ENCODE measurements at places on chromosomes 6 and 20. TPM values are rescaled to one million over a fixed set of nuclear protein-coding genes. Genes with fewer than 3 reads are reported as not detected.

DNA sequence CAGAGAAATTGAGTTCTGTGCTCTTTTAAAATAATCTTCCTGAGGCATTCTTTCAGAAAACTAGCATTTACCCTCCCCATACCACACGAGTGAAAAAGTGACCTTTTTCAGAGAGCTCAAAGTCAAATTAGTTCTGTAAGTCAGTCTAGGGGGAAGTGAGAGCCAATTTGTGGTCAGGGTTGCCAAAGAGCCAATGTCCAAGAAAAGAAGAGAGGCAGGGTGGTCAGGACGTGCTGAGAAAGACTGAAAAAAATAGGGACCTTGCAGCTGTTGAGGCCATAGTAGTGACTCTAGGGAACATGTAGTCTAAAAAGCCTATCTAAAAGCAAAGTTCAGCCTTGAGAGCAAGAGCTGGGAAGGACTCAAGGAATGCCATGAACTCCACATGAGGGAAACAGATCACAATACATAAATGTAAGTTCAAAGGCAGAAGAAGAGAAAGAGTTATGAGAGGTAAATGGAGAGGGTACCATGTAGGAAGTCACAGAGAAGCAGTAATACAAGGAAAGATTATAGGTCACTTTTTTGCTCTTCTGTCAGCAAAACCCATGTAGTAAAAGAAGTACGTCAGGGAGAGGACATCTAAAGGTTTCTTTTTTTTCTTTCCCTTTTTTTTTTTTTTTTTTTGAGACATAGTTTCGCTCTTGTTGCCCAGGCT, 565.1 kb upstream of the FLRT3 start:
- no peak for DNase-seq

- DNase-seq = peak; percentile 97
Observed at GRCh38 chr6:30721198-30722024, 1.3 kb downstream of the TUBB start.

DNA sequence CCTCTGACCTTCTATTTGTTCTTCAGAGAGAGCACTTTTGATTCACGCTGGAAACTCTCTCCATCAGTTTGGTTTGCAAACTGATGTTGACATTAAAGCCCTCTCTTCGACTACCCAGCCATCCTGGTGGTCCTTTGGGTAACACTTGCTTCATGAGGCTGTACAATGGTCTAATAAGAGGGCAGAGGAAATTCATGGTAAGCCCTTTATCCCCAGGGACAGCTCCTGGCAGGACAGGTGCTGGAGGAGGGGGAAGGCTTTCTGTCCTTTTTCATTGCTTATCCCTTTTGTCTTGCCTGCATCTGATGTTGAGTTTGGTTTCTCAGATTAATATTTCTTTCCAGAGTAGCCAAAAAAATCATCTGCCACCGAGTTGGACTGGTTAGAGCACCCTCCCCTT, 52.1 kb upstream of the CD93 start:
- DNase-seq = no peak

DNA sequence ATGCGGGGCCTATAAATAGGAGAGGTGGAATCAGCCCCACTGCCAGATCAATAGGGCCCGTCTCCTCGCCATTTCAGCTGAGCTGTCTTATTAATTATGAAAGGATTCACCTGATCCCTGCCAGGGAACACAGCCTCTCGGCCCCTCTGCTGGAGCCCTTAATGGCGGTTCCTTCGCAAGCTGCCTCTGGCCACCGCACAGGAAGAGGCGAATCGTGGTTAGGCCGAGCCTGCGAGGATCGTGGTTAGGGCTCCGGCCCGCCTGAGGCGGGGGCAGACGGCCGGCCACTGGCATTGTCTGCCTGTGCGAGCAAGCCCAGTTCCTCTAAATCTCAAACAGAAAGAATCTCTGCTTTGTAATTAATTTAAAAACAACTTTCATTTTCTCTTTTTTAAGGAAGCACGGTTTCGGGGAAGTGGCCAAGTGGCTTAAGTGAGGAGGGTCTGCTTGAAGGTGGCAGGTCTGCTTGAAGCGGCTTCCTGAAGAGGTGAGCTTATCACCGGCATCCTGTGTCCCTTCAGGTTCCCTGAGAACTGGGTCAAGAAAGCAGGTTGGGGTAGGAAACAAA, 9.2 kb downstream of the NRN1 start:
- DNase-seq = no peak

DNA sequence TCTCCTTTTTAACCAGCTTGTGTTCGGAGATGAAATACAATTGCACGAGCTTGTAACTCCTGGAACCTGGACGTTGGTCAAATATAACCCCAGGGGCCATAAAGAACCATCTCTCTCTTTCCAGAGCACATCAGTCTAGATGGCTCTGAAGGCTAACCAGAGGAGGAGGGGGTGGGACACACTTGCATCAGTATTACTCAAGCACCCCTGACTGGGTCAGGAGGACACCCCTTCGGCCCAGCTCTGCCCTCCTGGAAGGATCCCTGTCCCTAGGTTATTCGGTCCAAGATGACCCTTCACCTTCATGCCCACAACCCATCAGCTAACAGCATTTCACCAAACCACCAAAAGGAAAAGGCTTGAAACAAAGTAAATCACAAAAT, 67.1 kb downstream of the FYN start:
- no peak for DNase-seq

DNA sequence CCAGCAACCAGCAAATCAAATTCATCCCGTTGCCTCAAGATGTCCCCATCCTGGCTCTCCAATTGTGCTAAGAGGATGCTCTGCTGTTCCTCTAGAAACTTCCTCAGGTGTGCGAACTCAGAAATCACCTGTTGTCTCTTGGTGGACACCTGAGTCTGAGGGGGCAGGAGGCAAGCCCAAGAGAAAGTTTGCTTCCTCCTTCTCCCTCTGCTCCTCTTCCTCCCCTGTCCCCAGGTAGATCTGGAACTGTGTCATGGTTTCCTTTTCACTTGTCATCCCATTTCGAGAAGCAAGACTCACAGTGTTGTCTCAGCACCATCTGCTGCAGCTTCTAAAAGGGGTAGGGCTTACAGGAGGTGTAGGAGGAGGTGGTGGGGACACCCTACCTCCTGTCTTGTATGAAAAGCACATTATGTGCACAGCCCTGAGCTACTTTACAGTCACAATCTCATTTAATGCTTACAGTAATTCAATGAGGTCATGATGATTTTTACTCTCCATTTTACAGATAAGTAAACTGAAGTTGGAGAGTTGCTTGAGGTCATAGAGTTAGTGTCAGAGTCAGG, 2.5 kb downstream of the TRIM10 start:
- no peak for DNase-seq

GRCh38 chr6:127457456-127458064, 1.6 kb downstream of the KIAA0408 start:
- DNase-seq = no peak

DNA sequence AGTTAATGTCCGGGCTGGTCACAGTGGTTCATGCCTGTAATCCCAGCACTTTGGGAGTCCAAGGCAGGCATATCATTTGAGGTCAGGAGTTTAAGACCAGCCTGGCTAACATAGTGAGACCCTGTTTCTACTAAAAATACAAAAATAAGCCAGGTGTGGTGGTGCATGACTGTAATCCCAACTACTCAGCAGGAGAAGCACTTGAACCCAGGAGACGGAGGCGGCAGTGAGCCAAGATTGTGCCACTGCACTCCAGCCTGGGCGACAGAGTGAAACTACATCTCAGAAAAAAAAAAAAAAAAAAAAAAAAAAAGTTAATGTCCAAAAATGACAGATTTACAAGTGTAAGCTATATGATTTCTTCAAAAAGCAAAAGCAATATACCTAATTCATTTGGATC, 124.9 kb downstream of the CCDC170 start:
- DNase-seq = no peak

DNA sequence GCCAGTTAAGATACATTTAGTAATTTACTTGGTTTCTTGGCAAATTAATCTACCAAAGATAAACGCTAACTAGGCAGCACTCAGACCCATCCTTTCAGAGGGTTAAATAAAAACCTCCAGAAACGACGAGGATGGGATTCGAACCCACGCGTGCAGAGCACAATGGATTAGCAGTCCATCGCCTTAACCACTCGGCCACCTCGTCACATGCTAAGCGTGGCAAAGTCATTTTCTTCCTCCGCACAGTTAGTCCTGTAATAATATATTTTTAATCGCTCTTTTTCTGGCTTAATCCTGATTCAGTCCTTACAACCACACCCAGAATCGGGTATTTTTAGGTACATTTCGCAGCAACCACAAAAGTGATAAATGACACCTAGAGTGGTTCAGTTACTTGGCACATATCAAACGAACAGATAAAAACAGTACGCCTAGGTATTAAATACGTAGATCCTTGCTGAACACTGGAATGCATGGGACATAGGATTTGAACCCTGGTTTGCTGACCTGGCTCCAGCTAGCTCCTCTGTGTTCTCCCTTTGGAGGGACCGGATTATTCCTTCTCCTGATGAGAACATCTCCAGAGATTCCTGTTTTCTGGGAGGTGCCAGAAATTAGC, 71.6 kb downstream of the GPX5 start:
- no peak for DNase-seq

DNA sequence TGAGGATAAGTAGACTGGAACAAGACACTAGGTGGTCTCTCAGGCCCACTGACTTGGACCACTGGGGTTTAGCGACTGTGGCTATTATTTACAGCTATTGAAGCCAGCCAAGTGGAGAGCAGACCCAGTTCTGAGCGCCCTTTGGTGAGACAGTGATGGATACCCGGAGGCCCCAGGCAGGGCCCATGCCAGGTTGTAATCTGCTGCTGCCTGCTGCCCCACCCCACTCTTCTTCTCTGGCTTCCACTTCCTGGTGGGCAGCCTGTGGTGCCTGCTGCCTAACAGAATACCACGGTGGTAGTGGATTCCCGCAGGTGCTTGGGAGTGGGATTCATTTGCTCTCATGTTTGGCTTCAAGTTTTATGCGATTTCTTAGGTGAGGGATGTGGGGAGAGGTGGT, 570 bp downstream of the RAB44 start:
- DNase-seq = no peak

DNA sequence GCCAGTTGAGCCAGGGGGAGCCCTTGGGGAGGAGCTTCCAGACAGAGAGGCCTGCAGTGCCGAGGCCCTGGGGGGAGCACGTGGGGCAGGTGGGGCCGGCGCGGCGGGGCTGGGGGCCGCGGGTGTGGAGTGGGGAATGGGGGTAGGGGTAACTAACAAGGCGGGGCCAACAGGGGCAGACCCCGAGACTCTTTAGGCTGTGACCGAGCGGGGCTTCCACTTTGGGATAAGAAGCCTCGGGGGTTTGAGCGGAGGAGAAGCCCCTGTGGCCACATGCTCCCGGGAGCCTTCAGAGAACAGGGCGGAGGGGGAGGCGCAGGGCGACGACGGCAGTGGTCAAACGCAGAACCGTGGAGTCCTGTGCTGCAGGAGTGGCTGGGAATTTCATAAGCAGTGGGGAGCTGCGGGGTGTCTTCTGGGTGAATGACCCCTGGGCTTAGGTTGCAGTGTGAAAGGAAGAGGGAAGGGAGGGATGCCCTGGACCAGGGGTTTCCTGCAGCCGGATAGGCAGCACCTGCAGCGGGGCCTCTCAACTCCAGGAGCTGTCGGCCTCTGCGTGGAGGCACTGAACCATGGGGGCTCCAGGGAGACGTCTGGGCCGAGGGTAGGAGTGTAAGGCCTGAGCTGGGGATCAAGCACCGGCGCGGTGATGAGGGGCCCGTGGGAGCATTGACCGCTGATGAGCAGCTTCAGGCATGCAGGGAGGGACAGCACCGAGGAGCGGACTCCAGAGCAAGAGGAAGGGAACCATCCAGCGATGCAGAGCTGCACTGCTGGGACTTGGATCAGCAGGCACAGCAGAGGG, 121.0 kb downstream of the SYNDIG1 start:
- DNase-seq = peak; percentile 80

DNA sequence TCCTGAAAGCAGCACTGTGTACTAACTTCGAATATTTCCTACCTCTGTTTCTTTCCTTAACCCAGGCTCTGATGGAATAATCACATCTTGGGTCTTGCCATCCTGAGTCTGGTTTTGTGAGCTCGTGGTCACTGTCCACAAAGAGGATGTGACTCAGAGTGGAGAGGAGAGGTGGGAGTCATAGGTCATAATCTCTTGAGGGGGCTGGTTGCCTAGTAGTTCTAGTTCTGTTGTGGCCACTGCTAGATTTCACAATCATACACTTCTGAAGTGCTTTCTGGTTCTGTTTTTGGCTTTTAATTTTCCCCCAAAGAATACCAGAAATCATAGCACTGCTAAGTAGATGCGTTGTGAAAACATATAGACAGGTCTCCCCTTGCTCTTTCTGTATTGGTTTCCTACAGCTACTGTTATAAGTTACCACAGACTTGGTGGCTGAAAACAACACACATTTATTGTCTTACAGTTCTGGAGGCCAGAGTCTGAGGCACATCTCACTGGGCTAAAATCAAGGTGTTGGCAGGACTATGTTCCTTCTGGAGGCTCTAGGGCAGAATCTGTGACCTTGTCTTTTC, 102.8 kb downstream of the NRSN1 start:
- DNase-seq = no peak

DNA sequence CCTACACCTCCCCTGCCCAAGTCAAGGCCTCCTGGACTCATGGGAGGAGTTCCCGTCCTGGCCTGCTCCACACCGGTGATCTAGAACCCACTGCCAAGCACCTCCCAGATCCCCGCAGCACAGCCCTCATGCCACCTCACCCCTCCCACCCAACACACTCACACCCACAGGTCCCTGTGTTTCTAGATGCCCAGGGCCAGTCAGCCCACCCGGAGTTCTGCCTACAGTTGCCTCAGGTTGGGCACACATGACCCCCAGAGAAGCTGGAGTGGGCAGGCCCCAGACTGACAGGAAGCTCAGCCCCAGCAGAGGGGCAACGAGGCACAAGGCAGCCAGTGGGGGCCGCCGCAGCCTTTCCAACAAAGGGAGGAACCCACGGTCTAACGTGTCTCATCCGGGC, 29.6 kb downstream of the RRBP1 start:
- no peak for DNase-seq

DNA sequence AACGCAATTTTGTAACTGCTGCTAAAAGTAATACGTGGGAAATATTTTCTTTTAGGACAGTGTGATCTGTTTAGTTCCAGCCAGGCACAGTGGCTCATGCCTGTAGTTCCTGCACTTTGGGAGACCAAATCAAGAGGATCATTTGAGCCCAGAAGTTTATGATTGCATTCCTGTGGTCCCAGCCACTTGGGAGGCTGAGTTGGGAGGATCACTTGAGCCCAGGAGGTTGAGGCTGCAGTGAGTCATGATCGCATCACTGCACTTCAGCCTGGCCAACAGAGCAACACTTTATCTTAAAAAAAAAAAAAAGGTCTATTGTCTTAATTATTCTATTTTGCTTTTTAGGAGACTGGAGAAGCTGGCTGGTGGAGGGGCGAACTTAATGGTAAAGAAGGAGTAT, 101.5 kb downstream of the CD2AP start:
- DNase-seq = no peak

AK9 gene
- 5.3 TPM for total RNA-seq

BIRC7 gene
- not detected for total RNA-seq

ARMH2 gene
- not detected for total RNA-seq

Measured in osteocyte (in vitro differentiated cells).